SJSA1 (cell line): ENCODE measurements at places on chromosomes 3 and 15. TPM values are rescaled to one million over a fixed set of nuclear protein-coding genes. Genes with fewer than 3 reads are reported as not detected.

GRCh38 chr15:96325541-96326327, 4.8 kb upstream of the NR2F2 start:
- no peaks in the 10 kb centered on the region for H3K36me3 ChIP-seq
- DNase-seq, result peak; percentile 72
- peak overlapping the region; percentile 55 for H3K4me3 ChIP-seq
- H3K4me1 ChIP-seq, result peaks cover 34% of the 10 kb centered on the region
- no peaks in the 10 kb centered on the region for H3K27me3 ChIP-seq

DNA sequence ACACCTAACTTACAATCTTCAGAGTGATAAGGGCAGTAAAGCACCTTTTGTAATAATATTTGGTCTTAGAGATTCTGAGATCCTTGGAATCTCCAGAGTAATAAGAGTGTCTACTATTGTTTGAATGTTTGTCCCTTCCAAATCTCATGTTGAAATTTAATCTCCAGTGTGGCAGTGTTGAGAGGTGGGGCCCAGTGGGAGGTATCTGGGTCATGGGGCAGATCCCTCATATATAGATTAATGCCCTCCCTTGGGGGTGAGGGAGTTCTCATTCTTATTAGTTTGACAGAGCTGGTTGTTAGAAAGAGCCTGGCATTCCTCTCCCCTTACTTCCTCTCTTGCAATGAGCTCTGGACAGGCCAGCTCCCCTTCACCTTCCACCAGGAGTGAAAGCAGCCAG, 16.0 kb downstream of the DZIP1L start:
- H3K27me3 ChIP-seq, result no peaks in the 10 kb centered on the region
- H3K4me3 ChIP-seq, result no peak overlapping the region
- no peak overlapping the region for H3K27ac ChIP-seq
- H3K36me3 ChIP-seq, result peaks cover 76% of the 10 kb centered on the region

GRCh38 chr3:58202917-58203360, 7.8 kb downstream of the DNASE1L3 start:
- no peak for DNase-seq
- peaks cover 18% of the 10 kb centered on the region for H3K4me1 ChIP-seq
- H3K36me3 ChIP-seq, result no peaks in the 10 kb centered on the region
- H3K27me3 ChIP-seq, result no peaks in the 10 kb centered on the region

- H3K36me3 ChIP-seq, result no peaks in the 10 kb centered on the region
- DNase-seq, result no peak
- no peak overlapping the region for H3K27ac ChIP-seq
- H3K4me1 ChIP-seq, result peaks cover 25% of the 10 kb centered on the region
Measured at GRCh38 chr3:150145659-150146058, 175.0 kb upstream of the PFN2 start.

- DNase-seq, result no peak
- H3K4me3 ChIP-seq, result no peak overlapping the region
- H3K27ac ChIP-seq, result no peak overlapping the region
- no peaks in the 10 kb centered on the region for H3K27me3 ChIP-seq
- H3K4me1 ChIP-seq, result peaks cover 14% of the 10 kb centered on the region
- H3K36me3 ChIP-seq, result no peaks in the 10 kb centered on the region
Measured at GRCh38 chr3:192825216-192825615, 92.4 kb downstream of the MB21D2 start.

- H3K4me3 ChIP-seq, result no peak overlapping the region
- no peak overlapping the region for H3K27ac ChIP-seq
- no peaks in the 10 kb centered on the region for H3K27me3 ChIP-seq
- no peaks in the 10 kb centered on the region for H3K4me1 ChIP-seq
- H3K36me3 ChIP-seq, result no peaks in the 10 kb centered on the region
Measured at GRCh38 chr3:197203714-197204146, 94.7 kb downstream of the DLG1 start.

DNA sequence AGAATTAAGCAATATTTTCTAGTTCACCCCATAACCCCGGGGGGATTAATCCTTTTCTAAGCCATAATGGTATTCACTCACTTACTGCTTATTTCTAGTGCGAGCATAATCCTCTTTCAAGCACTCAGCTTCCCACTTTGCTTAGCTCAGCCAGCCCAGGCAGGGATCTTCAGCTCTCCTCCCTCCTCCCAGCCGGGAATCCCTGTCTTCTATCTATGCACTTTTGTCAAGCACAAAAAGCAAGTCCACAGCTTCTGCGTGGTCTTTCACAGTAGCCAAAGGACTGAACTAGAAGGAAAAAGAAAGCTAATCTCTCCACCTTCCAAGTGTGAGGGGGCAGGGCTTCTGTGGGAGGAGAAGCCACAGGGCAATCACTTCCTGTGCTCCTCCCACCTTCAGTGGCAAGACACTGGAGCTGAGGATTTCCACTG, 62.8 kb downstream of the PEX5L start:
- DNase-seq, result no peak
- H3K4me1 ChIP-seq, result no peaks in the 10 kb centered on the region
- H3K36me3 ChIP-seq, result no peaks in the 10 kb centered on the region
- no peaks in the 10 kb centered on the region for H3K27me3 ChIP-seq
- H3K27ac ChIP-seq, result no peak overlapping the region

DNA sequence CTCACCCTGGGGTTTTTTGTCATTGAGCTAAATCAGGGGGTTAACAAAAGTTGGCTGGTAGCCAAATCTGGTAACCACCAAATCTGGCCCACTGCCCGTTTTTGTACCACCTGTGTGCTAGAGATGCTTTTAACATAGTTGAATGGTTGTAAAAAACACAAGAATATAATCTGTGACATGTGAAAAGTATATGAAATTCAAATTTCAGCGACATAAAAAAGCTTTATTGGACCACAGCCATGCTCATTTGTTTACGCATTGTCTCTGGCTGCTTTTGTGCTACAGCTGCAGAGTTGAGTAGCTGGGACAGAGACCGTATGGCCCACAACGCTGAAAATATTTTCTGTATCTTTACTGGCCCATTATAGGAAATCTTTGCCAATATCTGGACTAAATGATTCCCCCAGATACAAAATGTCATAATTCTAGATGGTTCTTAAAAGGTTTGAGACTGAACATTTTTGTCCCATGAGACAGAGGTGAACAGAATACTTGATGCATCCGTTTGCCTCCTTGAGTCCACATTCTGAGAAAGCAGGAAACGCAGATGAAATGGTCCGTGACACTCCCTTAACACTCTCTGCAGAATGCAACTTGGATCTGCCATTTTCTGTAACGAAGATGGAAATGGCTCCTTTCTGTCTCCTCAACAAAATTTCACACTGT, 120.9 kb upstream of the PDZRN3 start:
- no peak for DNase-seq
- no peak overlapping the region for H3K4me3 ChIP-seq
- H3K4me1 ChIP-seq, result peaks cover 12% of the 10 kb centered on the region
- H3K27ac ChIP-seq, result no peak overlapping the region
- H3K27me3 ChIP-seq, result no peaks in the 10 kb centered on the region

GRCh38 chr3:174110761-174111160, 713.2 kb downstream of the NLGN1 start:
- no peaks in the 10 kb centered on the region for H3K36me3 ChIP-seq
- no peaks in the 10 kb centered on the region for H3K27me3 ChIP-seq
- no peaks in the 10 kb centered on the region for H3K4me1 ChIP-seq
- H3K27ac ChIP-seq, result no peak overlapping the region

GRCh38 chr15:77819851-77820728, 187.4 kb upstream of the LINGO1 start:
- no peak overlapping the region for H3K4me3 ChIP-seq
- DNase-seq, result no peak
- peaks cover 57% of the 10 kb centered on the region for H3K27me3 ChIP-seq
- no peak overlapping the region for H3K27ac ChIP-seq
- no peaks in the 10 kb centered on the region for H3K36me3 ChIP-seq

DNA sequence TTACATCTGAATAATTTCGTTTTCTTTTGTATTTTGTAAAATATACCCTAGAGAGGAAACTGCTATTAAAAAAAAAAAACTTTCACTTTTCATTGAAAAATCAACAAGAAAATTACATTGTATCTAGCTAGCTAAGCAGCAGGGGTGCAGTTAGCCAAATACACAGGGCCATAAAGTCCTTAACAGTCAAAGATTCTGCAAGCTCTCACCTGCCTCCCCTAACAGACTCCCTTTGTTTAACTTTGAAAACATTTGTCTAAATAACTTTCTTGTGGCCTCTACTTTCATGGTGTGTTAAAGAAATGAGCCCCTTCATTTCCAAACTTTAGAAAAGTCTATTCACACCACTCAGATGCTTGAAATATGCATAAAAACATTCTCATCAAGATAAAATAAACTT, 23.3 kb downstream of the CBLB start:
- H3K27me3 ChIP-seq, result no peaks in the 10 kb centered on the region
- DNase-seq, result no peak
- H3K4me1 ChIP-seq, result no peaks in the 10 kb centered on the region

DNA sequence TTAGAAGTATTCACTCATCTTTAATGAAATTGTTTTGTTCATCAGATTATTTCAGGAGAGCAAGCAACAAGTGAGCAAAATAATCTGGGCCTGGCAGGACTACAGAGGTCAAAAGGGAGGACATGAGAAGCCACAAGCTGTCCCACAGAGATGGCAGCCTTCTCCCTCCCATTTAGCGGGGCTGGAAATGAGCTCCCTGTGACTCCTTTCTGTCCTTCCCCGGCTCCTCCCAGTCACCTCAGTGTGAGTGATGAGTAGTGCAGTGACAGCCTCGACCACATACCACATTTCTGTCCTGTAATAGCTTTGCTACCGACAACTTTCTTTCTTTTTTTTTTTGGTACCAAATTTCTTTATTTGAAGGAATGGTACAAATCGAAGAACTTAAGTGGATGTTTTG, 38.0 kb downstream of the RAB7A start:
- H3K4me1 ChIP-seq, result no peaks in the 10 kb centered on the region
- peaks cover 9% of the 10 kb centered on the region for H3K36me3 ChIP-seq
- no peak overlapping the region for H3K4me3 ChIP-seq
- no peak for DNase-seq

DNA sequence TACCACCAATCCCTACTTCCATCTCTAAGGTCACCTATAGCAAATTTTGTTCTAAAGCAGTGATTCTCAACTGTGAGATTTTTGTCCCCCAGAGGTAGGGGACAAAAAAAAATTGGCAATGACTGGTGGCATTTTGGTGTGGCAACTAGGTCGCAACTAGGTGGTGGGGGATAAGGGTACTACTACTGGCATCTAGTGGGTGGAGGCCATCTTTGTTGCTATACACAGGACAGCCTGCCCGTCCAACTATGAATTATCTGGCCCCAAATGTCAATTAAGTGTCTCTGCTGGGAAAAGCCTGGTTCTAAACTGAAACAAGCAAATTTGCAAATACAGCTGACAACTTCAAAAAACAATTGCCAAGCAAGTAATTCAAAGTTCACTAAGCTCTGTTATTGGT, 1.4 kb downstream of the MTMR10 start:
- H3K27me3 ChIP-seq, result no peaks in the 10 kb centered on the region
- peaks cover 22% of the 10 kb centered on the region for H3K4me1 ChIP-seq
- peaks cover 38% of the 10 kb centered on the region for H3K36me3 ChIP-seq
- peak overlapping the region; percentile 100 for H3K4me3 ChIP-seq
- no peak for DNase-seq
- H3K27ac ChIP-seq, result no peak overlapping the region

DNA sequence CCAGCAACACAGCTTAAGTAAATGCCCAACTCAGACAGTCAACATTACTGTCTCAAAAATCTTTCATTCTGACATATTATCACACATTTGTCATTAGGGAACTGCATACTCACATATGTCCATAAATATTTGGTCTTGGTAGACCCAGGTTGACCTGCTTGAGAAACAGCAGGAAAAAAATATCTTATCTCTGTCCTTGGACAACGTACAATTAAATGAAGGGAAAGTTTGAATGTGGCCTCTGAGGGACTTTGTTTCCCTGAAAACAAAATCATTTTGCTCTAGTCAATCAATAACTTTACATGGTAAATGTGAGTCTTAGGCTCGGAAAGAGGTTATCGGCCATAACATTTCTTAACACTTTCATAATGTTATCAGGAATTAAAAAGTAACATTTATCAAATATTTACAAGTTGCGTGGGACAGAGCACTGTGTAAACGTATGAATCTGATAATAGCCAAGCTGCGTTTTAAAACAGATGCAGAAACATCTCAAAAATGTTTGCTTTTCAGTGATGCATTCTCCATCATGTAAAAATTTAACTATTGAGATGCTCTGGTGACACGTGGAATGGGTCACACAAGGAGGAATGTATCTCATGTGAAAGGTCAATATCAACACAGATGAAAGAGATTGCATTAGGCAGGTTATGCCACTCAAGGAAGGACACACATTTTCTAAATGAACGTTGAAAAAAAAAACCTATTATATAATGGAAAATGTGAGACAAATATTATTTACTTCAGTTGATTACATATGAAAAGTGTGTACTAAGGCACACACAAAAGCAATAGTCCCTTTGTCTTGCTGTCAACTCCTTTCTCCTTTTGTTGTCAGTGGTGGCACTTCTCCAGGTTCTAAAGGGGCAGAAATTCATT, 304.4 kb downstream of the WDR72 start:
- H3K4me3 ChIP-seq, result no peak overlapping the region
- no peak for DNase-seq
- no peak overlapping the region for H3K27ac ChIP-seq
- no peaks in the 10 kb centered on the region for H3K36me3 ChIP-seq
- no peaks in the 10 kb centered on the region; the same call in 1 of the 2 replicates for H3K27me3 ChIP-seq

DNA sequence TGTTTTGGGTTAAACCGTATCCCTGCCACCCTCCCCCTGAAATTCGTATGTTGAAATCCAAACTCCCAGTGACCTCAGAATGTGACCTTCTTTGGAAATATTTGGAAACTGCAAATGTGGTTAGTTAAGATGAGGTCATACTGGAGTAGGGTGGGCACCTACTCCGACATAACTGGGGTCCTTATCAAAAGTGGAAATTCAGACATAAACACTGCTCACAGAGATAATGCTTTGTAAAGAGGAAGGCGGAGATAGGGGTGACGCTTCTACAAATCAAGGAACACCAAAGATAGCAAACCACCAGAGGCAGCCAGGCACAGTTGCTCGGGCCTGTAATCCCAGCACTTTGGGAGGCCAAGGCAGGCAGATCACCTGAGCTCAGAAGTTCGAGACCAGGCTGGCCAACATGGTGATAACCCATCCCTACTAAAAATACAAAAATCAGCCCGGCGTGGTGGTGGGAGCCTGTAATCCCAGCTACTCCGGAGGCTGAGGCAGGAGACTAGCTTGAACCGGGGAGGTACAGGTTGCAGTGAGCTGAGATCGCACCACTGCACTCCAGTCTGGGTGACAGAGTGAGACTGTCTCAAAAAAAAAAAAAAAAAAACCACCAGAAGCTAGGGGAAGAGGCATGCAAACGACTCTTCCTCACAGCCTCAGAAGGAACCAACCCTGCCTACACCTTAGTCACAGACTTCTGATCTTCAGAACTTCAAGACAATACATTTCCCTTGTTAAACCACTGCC, 51.1 kb upstream of the CHD2 start:
- no peaks in the 10 kb centered on the region for H3K27me3 ChIP-seq
- H3K36me3 ChIP-seq, result no peaks in the 10 kb centered on the region
- H3K4me1 ChIP-seq, result peaks cover 7% of the 10 kb centered on the region; the same call in 1 of the 2 replicates
- H3K4me3 ChIP-seq, result no peak overlapping the region

The ISLR gene
- not detected in 2 replicates for total RNA-seq

The CLDN1 gene
- total RNA-seq, result 1.5 and 2.4 TPM in 2 replicates

The FILIP1L gene
- total RNA-seq, result 17.4 and 27.0 TPM in 2 replicates

The CTXN2 gene
- total RNA-seq, result not detected in 2 replicates

The C3orf85 gene
- total RNA-seq, result not detected in 2 replicates

The ADGRG7 gene
- total RNA-seq, result not detected in 2 replicates

The ALS2CL gene
- total RNA-seq, result 0.37 TPM in 1 of 2 replicates, not detected in the other

The CALML4 gene
- 1.1 and 2.1 TPM in 2 replicates for total RNA-seq

The GXYLT2 gene
- total RNA-seq, result 13.3 and 18.2 TPM in 2 replicates

The TRIM42 gene
- total RNA-seq, result not detected in 2 replicates
